Bone marrow (tissue), 2 donors: ENCODE measurements at places on chromosomes 6 and 20.
A peak's percentile ranks its signal among the peaks of the same experiment; 100 is the strongest.

DNA sequence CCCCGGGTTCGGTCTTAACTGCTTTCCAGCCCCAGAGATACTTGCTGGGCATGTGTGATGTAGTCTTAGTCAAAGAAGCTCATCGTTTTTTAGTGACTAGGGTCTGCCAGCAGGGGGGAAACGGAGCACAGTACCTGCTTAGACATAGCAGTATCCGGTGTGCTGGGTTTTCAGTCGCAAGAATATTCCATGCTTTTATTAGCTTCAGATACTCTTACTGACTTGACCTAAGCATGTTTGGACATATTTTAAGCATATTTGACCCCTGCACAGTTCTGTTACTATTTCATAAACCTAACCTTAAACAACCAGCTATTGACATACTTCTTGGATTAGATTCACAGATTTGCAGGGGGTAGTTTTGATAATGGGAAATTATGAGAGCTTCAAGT, 3.0 kb downstream of the E2F3 start:
- peak; percentile 89 for DNase-seq

DNA sequence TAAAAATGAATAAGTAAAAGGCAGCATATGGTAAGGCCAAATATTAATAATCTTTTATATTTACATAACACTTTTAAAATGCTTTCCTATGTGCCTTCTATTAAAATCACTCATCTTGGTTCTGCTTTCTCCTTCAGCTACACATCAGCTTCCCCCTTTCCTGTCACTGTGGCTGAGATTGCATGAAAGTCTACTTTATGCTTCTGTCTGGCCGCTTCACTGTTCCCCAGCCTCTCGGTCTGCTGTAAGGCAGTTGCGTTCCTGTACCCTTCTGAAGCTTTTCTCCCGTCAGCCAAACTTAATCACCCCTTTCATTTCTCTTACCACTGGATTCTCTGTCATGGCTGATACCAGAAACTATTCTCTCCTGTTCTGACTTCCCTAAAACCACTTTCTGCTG, 34.6 kb downstream of the SOX4 start:
- DNase-seq: no peak

- DNase-seq: no peak
Measured at GRCh38 chr6:133326584-133326983, 85.4 kb downstream of the EYA4 start.

DNA sequence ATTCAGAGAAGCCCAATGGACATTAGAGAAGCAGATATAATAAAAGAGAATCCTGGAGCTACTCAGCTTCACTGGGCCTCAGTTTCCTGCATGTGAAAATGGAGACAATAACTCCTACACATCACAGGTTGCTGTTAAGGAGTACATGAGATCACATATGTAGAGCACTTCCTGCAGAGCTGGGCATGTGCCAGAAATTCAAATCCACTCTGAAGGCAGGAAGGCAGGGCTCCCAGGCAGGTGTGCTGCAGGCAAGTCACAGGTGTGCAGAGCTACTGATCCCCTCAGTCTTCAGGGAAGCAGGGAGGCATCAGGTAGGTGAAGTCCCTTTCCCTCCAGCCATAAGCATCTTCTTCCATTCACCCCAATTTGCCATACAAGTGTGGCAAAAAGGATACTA, 48.0 kb downstream of the DST start:
- no peak for DNase-seq

DNA sequence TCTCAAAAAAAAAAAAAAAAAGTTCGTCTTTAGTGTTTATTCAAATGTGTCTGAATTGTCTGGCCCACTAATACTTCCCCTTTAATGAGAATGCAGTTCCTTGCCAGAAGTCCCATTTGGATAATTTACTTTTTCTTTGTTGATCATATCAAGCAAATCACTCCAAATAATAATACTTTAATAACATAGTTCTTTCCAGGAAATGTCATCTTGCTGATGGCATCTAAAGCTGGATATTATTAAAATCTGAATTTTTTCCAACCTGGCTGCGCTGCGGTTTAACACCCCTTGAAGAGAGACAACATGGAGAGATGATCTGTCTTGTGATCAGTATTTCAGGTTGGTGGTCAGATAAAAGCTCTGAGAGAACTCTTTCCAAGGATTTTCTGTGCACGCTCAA, 111.2 kb upstream of the CNKSR3 start:
- no peak for DNase-seq

DNA sequence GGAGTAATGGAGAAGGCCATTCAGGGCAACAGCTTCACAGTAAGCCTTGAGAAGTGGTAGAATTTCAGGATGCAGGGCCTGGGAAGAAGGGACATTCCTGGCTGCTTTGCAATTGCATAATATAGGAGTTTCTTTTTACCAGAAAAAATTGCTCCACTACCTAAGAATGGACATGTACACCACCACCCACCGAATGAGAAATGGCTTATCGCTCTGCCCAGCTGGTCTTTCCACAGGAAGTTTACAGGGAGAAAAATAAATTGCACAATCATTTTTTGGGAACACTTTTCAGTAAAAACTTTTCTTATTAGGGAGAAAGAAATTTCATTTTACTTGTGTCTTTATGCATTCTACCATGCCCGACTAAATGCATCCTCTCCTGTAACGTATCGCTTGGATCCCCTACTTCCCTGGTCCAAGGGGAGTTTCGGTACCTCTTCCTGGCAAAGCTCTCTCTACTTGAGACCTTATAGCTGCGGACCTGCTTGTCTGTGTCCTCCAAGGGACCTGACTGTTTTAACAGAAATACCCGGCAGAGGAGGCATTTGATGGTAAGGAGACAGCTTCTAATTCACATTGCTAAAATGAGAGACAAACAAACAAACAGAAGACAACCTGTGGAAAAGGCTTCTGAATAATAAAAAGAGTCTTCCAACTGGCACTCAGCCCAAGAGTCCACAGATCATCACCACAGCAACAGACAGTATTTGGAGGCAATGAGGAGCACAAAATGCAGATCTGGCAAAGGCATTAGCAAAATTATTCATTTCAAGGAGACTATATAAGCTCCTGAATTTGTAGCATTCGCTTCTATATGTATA, 54.2 kb downstream of the MAP3K5 start:
- DNase-seq: no peak

- no peak for DNase-seq
Measured at GRCh38 chr6:17269840-17270239, 11.3 kb upstream of the RBM24 start.
